ENCODE measurements at places on chromosomes 5 and 9.

GRCh38 chr5:143569213-143569701, 165.8 kb upstream of the NR3C1 start:
- no peak for DNase-seq

DNA sequence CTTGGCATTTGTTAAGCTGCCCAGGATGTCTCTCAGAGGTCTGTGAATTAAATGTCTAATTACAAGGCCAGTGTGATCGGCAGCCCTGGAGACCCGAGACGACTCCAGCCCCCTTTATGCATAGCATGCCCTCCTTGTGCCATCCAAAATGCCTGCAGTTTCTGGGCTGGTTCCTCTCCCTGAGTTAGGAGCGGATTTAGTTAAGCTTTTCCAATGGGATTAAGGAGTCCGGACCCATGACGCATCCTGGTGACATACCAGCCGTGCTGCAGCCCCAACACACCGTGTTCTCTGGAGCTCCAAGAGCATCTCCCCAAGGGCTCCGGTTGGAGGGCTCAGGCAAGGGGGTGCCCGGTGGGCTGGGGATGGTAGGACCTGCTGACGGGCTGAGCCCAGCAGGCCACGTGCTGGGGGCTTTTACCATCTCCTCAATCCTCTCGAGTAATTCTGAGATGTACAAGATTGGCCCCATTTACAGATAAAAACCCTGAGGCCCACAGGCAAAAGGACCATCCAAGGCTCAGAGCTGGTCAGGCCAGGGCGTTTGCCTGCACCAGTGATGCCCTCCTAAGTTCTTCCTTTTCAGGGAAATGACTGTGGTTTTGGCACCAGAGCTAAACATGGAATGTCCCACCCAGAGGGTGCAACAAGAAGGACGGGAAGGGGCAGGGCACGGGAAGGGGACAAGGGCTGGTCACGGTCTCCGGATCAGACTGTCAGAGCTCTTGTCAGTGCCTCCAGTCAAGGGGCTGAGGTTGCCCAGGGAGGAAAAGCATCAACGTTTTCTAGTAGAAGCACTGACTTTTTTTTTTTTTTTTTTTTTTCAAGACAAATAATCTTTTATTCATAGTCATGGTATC, 82.6 kb upstream of the PHYKPL start:
- no peak for DNase-seq

- no peak for DNase-seq
Measured at GRCh38 chr5:67976891-67977601, 238.5 kb upstream of the PIK3R1 start.

GRCh38 chr9:112772215-112772509, 21.6 kb downstream of the SNX30 start:
- no peak for DNase-seq

GRCh38 chr9:95044731-95045508, 272.6 kb downstream of the FANCC start:
- no peak for DNase-seq

DNA sequence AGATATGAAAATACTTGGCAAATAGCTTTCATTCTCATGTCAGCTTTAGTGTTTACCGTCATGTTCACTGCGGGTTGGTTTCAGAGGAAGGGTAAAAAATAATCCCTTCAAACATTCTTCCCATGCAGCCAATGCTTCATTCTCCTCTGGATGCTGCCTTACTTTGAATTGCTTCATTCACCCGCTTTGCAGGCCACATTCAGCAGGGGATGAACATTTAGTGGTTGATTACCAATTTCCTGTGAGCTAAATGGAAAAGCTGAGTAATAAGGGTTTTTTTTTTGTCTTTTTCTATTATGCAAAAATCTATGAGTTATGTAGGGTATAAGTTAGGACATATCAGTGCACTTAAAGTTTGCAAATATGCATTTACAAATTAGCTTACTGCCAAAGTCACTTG, 96.3 kb upstream of the MEF2C start:
- no peak for DNase-seq

- DNase-seq, result no peak
Measured at GRCh38 chr9:110835404-110835803, 166.8 kb downstream of the MUSK start.

DNA sequence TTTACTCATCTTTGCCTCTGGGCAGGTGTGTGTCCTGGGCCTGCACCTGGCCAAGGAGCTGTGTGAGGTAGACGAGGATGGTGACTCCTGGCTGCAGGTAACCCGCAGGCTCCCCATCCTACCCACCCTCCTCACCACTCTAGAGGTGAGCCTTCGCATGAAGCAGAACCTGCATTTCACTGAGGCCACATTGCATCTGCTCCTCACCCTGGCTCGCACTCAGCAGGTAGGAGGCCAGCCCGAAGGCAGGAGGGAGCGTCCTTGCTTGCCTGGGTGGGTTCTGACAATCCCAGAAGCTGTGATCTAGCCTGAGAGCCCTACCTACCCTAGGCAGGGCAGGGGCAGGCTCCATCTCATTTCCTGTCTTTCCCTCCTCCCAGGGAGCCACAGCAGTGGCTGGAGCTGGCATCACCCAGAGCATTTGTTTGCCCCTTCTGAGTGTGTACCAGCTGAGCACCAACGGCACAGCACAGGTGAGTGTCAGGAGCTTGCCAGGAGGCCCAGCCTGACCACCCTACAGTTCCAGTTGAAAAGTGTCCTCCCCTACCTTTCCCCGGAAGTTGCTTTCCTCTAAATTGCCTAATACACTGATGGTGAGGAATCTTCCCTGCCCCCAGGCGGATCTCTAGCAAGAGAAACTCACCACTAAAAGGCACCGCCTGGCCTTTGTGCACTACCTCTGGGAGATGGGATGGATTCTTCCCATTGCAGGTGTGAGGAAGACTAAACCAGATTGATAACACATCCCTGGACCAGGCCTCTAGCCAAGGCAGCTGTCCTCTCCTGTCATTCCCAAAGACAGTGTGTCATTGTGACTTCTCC, 26.4 kb downstream of the SH3GLB2 start:
- no peak for DNase-seq

- no peak for DNase-seq
Measured at GRCh38 chr9:126421567-126422428, 95.2 kb downstream of the MVB12B start.

- DNase-seq, result peak; percentile 55
Measured at GRCh38 chr5:72268753-72269410, 51.2 kb downstream of the MRPS27 start.

DNA sequence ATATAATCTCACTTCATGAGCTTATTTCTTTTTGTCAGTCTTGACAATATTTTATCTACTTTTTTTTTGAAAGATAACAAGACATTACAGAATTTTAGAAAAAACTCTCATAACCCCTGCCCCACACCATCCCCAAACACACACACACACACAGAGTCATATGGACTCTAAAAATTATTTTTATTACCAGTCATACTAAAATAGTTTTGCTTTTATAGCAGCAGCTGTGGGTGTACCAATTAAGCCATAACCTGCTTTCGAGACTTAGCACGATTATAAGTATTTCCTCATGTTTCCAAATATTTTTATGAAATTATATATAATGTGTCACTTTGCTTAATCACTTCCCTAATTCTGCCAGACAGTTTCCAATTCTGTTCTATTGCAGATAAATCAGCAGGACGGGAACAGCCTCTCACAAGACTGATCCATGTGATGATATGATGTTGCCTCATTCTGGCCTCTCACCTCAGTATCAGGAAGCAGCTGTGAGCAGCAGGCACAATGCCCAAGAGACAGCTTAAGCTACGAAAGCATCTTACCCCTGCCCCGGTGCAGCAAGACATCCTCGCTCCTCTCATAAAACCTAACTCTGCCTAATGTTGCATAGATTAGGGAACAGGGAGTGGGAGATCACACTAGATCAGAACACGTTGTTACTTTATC, 7.0 kb downstream of the PDCL start:
- DNase-seq, result no peak

DNA sequence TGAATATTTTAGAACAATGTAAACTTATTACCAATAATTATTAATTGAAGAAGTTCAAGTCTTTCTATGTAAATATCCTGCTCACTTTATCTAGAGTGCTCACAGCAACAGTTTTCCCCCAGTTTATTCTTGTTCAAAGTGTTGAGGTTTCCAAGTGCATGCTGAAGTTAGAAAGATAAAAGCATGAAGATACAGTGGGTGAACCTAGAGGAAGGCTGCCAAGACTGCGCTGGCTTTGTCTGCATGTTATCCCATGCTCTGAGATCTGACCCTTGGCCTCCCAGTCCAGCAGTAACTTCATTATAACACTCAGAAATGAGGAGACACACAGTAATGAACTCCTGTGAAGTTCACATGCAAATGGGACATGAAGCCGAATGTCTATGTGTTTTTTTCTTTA, 76.0 kb upstream of the PIP5K1B start:
- no peak for DNase-seq

DNA sequence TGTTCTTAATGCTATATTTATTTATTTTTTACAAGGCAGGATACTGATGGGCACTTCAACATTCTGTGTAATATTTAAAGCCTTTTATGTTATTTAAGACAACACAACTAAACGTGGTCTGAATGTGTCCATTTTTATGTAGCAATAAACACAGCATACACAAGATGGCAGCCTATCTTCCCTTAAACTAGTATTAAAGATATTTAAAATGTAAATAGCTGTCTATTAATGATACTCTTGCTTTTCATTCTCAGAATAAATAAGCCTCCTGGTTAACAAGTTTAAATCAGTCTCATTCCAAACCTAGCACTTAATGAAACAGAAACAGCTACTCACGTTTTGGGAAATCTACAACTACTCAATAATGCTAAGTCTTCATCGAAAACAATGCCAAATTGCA, 315.7 kb downstream of the MCTP1 start:
- DNase-seq, result peak; percentile 28

GRCh38 chr9:75087289-75087823, 599 bp downstream of the NMRK1 start:
- no peak for DNase-seq

GRCh38 chr5:37717613-37718431, 122.0 kb downstream of the GDNF start:
- DNase-seq, result peak; percentile 89

DNA sequence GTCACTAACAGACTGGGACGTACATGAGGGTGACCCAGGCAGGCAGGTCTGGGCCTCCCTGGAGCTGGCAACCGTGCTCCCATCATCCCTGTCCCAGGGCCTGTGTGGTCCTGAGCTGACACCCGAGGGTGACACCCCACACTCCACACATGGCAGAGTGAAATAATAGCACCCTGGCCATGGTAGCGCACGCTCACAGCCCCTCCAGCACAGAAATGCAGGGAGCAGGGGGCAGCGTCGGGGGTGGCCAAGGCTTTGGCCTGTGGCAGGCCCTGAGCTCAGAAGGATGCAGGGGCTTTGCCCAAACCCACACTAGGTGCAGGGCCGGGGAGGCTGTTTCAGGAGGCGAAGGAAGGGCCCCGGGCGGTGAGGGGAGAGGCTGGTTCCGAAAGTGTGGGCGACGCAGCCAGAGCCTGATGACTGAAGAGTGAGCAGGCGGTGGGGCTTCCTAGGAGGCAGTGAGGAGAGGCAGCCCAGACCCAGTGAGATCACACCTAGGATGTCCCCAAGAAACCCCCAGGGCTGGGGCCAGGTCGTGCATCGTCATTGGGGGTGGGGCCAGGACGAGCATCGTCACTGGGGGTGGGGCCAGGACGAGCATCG, 12.9 kb downstream of the OR2V2 start:
- peak; percentile 16 for DNase-seq

GRCh38 chr5:112528928-112529327, 109.9 kb upstream of the EPB41L4A start:
- DNase-seq, result no peak

DNA sequence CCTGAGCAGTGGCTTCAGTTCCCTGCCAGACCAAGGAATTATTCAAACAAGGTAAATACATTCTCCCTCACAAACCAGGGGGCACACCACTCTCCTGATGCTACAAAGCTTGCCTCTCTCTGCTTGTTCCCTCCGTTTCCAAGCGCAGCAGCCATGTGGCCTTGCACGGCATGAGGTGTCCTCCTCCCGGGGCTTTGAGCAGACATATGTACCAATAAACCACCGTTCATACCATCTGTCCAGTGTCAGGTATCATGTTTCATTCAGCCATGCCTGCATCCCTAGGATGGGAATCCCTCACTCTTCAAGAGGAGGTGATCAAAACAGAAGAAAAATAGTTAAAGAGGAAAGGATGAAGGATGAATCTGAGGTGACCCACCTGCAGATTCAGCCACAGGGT, 282.7 kb downstream of the ENC1 start:
- DNase-seq, result no peak

DNA sequence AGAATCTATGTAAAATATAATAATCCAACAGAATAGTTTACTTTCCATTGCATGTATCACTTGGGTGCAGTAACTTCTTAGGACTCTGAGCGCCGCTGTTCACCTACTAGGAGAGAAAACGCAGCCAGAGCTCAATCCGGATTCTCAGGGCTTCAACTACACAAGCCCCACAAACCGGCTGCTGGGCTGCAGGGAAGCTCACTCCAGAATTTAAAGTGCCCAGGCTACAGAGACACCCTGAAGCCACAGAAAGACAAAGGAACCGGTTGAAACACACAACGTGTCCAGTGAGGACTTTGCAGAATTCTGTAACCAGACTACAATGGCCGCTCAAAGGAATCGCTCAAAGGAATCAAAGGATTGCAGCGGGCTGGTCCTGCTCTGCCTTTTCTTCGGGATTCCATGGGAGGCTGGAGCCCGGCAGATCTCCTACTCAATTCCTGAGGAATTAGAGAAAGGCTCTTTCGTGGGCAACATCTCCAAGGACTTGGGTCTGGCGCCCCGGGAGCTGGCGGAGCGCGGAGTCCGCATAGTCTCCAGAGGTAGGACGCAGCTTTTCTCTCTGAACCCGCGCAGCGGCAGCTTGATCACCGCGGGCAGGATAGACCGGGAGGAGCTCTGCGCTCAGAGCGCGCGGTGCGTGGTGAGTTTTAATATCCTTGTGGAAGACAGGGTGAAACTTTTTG, at the start of gene PCDHGA10:
PCDHGA10 (plus strand) TSS at position 134 of the 686 bp plus-strand sequence; CDS start at position 323, 189 bp downstream.
- no peak for DNase-seq

- no peak for DNase-seq
Measured at GRCh38 chr9:242461-243080, 27.9 kb downstream of the DOCK8 start.

DNA sequence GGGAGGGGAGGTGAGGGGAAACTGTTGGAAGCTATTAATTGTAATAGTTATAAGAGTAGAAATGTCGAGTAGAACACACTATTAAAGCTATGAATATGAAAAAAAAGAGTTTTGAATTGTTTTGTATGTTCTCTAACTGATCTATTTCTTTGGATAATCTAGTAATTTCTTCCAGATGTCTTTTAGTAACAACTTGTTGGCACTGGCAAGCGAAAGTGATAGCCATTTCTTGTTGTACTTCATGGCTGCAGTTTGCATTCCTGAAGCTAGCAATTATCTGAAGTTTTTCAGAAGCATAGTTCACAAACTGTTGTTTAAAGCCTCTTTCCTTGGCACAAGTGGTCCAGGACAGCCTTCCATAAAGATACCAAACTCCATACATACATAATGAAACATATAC, 49.4 kb upstream of the SPATA31C2 start:
- no peak for DNase-seq

- DNase-seq, result peak; percentile 62
Measured at GRCh38 chr5:32217886-32218396, 43.8 kb upstream of the GOLPH3 start.

DNA sequence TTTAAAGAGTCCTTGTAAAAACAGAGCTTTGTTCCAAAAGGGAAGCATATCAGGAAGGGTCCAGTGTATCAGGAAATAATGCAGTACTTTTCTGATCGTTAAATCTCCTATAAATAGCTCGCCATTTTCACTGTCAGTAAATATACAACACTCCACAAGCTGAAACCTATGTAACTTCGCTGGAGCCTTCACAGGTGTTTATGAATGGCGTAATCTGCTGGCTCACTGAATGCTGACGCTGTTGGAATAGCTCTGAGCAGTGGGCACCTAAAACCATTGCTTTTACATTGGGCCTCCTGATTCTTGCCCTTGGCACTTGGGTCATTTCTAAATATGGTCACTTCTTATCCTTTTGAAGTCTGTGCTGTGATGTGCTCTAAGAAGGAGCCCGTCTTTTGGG, 4.3 kb downstream of the SHC3 start:
- no peak for DNase-seq
